GM06990 (cell line): ENCODE measurements at places on chromosomes 12 and 14.

DNA sequence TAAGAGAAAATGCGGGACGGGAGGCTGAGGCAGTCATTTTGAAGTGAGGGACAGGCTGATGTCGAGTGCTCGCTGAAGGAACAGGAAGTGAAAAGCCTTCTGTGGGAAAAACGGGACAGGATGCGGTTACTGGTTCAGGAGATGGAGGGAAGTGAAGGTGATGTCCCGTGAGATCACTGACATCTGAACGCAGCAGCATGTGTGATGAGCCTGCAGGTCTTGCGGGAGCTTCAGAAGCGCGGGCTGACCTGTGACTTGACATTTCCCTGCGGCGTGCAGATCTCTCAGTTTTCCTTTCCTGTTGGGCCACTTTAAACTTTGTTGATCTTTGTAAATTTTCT lies 77.8 kb downstream of the DDX51 start:
- no peak for DNase-seq

- no peak for DNase-seq
Observed at GRCh38 chr12:114141921-114142564, 175.9 kb upstream of the RBM19 start.

- DNase-seq: no peak
Observed at GRCh38 chr12:46303039-46303666, 34.3 kb upstream of the SLC38A1 start.

GRCh38 chr14:99673305-99674063 lies 10.6 kb upstream of the CYP46A1 start:
- no peak for DNase-seq

- DNase-seq: no peak
Observed at GRCh38 chr14:37588956-37589714, 5.9 kb downstream of the FOXA1 start.

DNA sequence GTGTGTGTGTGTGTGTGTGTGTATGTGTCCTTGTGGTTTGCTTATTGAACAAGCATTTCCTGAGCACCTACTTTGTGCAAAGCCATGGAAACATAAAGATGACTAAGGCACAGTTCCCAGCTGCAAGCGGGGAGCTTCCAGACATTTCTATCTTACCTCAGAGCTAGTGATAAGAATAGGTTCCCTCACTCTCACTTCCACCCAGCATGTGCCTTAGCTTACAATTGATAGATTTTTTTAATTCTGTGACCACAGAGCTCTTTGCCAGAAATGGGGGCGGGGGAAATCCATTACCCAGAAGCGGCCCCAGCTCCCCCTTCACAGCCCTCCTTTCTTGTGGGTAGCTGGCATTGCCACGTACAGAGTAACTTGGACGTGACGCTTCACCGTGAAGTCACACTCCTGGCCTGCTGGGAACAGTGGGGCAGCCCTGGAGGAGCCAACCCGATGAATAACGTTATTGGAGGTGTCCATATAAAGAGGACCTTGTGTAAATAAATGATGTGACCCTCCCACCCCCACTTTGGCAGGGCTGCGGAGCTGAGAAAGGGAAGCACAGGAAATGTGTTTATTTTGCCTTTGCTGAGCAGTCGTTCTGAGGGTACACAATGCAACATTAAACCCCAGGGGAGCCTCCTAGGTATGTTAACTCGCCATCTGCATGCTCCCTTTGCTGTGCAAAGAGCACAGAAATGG lies 238.9 kb downstream of the CHST11 start:
- DNase-seq: peak; percentile 63

- DNase-seq: no peak
Observed at GRCh38 chr14:101476916-101477553, 84.3 kb upstream of the DIO3 start.

DNA sequence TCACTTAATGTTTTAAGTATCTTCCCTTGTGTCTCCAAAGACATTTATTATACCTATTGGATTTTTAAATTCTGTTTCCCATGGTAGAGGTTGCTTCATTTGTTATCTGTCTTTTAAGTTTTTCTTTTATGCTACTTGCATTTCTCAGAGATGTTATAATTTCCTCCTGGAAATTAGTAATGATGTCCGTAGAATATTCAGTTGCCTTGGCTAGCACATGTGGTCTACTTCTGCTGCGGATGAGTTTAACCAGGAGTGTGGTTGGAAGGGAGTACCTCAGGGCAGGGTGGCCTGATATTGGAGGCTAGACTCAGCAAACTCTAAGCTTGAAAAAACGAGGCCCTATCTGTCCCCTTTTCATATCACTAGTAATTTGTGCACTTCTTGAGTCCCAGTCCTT lies 8.8 kb upstream of the EVL start:
- no peak for DNase-seq

DNA sequence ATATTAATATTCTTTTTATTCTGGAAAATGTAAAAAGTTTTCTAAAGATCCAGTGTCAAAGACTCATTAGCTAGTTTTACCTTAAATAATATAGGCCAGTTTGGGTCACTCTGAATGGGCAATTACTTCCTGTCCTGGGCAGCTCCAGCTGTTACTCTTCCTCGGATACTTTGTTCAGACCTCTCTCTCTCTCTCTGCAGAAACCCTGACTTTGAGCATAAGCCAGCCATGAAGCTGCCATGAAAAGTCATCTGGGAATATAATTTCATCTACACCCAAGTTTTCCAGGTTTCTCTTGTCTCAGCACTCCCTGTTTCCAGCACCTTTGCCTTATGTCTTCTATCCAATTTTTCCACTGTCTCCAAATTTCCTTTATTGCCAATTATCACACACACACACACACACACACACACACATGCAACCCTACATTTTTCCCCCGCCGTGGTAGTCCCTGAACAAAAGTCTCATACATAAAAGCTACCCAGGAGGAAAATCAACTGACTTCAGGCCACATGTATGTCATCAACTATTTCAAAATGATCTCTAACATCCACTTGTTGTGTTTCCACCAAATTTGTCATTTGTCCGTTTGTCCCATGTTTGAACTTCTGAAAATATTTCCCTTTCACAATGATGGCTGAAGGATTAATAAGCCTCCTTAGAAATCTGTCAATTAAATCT lies 318.1 kb downstream of the SSPN start:
- no peak for DNase-seq

DNA sequence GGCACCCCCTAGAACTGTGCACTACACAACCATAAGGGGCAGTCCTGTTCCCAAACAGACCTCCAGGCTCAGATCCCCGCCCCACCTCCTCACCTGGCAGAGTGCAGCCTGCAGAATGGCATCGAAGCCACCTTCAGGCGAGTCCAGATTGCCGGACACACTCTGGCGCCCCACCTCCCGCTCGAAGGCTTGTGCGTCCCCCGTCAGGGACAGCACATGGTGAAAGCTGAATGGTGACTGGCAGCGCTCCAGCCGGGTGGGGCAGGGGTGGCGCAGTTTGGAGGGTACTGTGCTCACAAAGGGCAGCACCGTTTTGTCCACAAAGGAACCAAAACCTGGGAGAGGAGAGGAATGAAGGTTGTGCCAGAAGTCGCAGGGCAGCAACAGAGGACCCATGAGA lies 10.6 kb downstream of the ITGB7 start:
- DNase-seq: no peak

DNA sequence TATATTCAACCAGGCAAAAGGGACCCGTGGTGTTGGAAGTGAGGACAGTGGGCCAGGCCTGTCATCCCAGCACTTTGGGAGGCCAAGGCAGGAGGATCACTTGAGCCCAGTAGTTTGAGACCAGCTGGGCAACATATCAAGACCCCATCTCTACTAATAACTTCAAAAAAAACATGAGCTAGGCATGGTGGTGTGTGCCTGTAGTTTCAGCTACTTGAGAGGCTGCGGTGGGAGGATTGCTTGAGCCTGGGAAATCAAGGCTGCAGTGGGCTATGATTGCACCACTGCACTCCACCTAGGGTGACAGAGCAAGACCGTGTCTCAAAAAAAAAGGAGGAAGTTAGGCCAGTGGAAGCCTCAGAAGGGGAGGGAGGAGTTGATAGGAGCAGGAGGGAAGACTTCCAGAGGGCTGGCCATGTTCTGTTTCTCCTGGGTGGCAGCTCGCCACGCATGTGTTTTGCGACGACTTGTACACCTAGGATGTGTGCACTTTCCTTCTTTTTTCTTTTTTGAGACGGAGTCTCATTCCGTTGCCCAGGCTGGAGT lies 10.1 kb downstream of the SLC25A29 start:
- DNase-seq: no peak

GRCh38 chr12:59834659-59835474 lies 239.0 kb downstream of the SLC16A7 start:
- no peak for DNase-seq

GRCh38 chr12:58066296-58066695 lies 124.9 kb downstream of the ATP23 start:
- no peak for DNase-seq

- peak; percentile 43 for DNase-seq
Observed at GRCh38 chr14:44961151-44961553, 595 bp downstream of the KLHL28 start.

DNA sequence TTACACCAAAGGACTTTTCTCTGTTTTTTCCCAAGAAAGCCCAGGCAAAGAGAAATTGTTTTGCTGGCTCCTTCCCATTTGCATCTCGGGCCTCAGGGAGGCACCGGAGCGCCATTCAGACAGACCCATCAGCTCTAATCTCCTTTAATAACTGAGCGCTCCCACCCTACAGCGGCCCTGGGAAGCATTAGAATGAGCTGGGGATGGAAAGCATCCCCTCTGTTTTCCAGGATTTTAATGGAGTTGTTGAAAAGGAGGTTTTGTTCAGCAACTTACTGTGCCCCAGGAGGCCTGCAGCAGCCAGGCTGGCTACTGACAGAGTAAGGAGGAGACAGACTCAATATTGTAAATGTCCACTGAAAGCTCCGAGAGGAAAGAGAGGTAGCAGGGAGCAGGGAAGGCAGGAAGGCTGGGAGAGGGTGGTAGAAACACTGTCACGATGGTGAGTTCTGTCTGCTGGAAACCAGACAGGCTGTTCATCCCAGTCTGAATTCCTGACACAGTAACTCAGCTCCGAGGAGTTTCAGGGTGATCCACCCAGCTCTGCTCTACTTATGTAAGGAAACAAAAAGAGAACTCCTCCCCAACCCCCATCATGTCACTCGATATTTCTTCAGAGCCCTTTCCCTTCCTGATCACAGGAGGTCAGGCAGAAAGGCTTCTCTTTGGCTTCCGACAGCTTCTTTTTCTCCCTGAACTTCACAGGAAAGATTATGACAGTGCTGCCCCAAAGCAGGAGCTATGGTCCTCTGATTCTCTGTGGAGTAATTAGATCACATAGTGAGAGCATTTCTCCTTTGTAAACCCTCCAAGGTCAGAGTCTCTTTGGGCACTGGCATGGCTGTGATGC lies 62.5 kb upstream of the TMEM132D start:
- no peak for DNase-seq
